ENCODE measurements at places on chromosomes 5 and 9.
A peak's percentile ranks its signal among the peaks of the same experiment; 100 is the strongest.

DNA sequence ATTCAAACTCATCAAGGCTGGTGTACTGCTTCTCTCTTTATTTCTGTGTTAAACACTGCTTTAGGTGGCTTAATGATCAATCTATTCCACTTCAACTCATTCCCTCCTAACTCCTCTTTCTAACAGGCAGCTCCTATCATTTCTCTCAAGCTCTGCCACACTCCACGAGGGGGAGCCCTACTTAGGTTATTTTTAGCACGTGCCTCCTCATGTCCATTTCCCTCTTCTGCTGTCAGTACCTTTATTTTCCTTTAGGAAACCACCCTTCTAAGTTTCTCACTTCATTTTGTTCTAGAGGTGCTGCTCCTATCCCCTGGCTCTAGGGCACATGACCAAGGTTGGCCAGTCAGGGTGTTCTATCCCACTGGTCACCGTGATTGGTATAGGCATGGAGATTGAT lies 6.7 kb upstream of the BRINP1 start:
- no peak for DNase-seq

DNA sequence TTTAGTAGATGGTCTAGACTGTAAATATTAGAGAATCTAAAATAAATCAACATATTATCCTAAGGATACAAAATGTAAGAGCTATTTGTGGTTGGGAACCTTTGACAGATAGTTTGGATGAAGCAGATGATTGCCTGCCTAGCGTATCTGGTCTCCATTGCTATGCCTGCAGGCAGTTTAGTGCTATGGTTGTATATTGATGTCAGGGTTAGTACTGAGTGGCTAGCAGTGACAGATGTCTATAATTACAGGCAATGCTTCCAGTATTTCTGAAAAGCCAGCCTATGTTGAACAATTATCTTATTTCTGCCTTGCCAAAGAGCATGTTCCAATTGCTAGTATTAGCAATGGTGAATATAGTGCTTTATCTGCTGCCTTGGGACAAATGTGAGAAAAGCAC lies 151.3 kb upstream of the TLX3 start:
- no peak for DNase-seq

GRCh38 chr9:107094370-107094769 lies 188.7 kb upstream of the RAD23B start:
- no peak for DNase-seq

DNA sequence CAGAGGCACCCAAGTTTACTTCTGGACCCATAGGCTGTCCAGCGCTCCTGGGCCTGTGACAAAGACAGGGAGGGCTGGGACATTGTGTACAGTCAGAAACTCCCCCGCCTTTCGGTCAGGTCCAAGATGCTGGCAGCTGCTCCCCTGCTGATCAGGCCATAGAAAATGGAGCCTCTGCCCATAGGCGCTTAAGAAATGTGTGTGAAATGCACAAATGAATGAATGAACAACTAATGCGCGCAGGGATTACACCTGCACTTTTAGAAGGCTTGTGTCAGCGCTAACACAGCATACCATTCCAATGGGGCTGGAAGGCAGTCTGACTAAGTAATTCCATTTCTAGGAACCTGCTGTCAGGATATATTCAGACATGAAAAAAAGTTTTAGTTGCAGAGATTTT lies 16.3 kb downstream of the PTPN3 start:
- DNase-seq = no peak

DNA sequence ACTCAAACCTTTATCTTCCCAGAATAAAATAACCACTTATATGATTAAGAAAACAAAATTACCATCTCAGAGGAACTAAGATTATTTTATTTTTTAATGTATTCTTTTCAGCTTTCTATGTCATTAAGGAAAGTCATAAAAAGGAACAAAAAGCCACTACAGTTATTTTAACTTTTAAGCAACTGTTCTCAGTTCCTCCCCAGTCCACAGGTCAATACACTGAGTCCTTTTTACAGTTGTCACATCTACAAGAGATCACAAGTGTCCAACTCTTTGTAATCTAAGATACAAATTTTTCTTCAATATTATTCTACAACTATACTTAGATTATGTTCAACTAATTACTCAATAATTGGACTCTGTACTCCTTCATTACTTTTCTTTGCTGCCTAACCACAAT lies 782.8 kb upstream of the ACO1 start:
- no peak for DNase-seq

DNA sequence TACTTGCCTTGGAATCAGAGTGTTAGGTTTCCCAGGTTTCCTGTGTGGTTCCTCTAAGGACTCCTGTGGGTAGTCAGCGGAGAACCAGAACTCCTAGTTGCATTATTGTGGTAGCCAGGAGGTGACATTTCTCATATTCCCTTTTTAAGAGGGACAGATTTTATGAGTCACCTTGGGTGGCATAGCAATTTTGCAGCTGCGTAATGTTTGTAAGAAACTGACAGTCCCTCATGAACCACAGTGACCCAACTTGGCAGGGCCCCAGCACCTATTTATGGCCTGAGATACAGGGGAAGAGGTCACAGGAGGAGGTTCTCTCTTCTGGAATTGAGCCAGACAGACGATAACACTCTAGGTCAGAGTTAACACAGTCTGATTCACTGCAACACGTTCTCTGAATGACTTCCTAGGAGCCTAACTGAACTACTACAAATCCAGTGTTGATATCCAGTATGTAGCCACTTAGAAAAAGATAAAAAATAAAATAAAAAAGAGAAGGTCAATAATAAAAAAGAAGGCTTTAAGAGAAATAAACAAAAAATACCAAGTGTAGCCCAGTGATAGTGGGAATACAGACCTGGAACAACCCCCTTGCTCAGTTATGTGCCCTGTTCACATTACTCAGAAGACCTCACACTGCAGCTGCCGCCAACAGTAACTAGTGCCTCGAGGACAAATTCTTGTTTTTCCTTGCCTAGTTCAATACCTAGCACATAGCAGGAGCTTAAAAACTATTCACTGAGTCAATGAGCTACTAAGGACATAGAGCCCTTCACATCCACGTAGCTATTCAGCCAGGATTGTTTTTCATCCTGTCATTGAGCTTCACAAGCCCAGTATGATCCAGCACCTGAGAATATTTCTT lies 50.7 kb upstream of the VLDLR start:
- DNase-seq = peak; percentile 5

Data from occipital lobe (tissue), 3 donors.